Activated CD8-positive, alpha-beta memory T cell treated with anti-CD3 and anti-CD28 coated beads for 1 hour (primary cell): ENCODE measurements at places on chromosomes 5 and 9.

GRCh38 chr5:62100201-62100600 lies 205.8 kb upstream of the KIF2A start:
- no peak for DNase-seq

GRCh38 chr9:34514816-34515215 lies 8.0 kb downstream of the ENHO start:
- DNase-seq = no peak

- DNase-seq = no peak
Measured at GRCh38 chr5:154737667-154738320, 17.4 kb upstream of the LARP1 start.

GRCh38 chr9:96025995-96026602 lies 150.6 kb downstream of the ERCC6L2 start:
- no peak for DNase-seq

DNA sequence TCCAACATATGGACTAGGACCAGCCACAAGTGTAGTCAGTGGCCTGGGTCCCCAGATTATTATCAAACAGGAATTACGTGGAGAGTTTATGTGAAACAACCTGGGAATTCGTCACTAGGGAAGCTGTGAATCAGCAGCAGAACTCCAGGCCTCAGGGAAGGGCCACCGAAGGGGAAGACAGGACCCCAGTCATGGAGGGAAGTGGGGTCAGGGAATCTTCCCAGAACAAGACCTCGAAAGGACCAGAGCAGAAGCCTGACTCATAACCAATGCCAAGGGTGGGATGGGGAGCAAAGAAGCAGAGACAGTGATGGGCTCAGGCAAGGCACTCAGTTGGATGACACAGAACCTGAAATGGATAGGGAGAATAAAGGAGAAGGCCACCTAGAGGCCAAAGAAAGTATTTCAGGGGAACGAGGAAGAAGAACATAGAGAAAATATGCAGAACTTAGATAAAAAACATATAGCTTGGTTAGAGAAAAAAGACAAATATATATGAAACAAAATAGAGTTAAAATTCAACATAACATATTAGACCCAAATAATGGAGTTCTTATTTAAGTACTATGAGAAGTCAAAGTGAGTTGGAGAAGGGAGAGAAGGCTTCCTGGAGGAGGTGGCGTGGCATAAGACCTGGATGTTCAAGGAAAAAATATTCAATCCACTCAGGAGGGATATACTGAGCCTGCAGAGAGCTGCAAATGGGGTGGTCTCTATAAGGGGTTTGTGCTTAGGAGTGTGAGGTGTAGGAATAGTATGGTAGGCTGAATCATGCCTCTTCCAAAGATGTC lies 66.7 kb upstream of the CAST start:
- DNase-seq = no peak

- DNase-seq = no peak
Measured at GRCh38 chr9:129964901-129965734, 77.9 kb downstream of the FNBP1 start.

DNA sequence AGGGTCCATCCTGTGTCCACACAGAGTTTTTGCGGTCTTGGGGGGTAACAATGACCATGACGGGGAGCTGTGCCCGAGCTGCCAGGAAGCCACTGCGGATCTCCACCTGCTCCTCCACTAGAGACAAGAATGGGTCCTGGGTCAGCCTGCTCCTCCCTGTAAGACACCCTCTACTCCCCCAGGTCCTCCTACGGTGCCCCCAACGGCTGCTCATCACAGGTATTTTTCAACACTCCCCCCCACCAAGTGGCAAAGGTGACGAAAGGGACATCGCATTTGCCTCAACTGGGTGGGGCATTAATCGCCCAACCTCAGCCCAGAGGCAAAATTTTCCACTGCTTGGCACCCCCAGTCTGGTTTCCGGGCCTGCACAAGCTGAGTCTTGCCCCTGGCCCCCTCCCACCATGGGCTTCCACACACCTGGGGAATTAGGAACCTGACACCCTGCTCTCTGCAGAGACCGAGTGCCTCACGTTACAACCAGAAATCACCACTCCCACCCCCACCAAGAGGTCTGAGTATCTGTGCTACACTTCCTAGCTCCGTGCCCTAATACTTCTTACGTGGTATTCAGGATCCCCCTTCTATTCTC lies 9.6 kb downstream of the NOL6 start:
- DNase-seq = no peak

DNA sequence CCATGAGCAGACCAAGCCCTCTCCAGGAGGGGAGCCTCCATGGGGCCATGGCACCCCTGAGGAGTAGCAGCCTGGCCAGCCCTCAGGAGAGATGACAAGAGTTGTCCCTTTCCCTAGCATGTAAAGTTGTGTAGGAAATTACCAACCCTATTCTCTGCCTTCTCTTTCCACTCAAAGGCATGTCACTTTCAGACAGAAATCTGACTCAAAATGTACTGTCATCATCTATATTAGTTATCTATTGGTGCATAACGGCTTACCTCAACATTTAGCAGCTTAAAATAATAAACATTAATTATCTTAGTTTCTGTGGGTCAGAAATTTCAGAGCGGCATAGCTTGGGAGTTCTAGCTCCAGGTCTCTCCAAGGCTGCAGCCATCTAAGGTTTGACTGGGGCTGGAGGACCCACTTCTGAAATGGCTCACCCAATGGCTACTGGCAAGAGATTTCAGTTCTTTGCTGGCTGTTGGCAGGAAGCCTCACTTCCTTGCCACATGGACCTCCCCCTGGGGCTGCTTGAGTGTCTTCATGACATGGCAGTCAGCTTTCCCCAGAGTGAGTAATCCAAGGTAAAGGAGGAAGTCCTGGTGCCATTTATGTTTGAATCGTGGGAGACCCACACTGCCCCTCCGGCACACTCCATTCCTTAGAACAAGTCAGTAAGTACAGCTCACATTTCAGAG lies 632.3 kb downstream of the CCDC171 start:
- DNase-seq = no peak

DNA sequence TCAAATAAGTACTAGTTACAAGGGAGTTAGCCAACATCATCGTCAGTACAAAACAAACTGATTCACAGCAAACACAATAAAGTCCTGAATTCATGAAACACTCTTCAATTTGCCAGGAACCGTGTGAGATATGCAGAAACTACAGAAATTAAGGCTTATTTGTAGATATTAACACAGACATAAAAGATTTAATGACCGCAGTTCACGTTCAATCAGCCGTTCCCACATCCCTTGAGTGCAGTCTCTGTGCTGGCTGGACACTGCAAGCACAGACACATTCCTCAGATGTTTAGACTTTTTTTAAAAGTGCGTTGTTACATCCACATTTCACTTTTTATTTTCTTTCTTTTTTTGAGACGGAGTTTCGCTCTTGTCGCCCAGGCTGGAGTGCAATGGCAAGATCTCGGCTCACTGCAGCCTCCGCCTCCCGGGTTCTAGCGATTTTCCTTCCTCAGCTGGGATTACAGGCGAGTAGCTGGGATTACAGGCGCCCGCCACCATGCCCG lies 566 bp upstream of the CEP78 start:
- DNase-seq = no peak

DNA sequence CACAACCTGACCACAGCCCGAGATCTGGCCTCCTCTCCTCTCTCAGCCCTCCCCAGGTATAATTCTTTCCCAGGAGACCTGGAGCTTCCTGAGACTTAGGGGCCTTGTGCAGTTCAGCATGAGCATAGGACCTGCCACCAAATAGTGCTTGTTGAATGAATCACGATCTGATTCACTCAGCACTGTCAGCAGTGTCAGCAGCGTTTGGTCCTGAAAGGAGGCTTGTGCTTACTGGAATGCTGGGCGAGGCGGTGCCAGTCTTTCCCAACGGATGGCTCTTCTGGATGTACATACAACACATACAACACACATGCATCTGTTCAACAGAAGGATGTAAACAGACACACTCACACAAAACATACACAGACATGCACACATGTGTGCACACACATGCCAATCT lies 173.3 kb downstream of the COL23A1 start:
- DNase-seq = no peak

DNA sequence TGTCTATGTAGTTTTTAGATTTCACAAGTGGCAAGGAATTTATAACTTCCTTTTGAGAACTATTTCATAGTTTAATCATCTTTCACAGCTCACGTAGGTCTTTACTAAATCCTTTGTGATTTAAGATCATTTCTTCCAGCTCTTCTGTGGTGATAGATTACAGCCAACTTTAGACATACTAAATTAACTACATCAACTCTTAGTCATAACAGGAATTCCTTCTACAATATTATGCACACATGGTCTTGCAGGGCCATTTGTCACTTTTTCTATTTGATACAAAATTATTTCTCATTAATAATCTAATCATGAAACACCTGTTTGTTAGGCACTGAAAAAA lies 208.4 kb downstream of the PDE4D start:
- no peak for DNase-seq

GRCh38 chr5:107772418-107773310 lies 101.9 kb upstream of the EFNA5 start:
- no peak for DNase-seq

DNA sequence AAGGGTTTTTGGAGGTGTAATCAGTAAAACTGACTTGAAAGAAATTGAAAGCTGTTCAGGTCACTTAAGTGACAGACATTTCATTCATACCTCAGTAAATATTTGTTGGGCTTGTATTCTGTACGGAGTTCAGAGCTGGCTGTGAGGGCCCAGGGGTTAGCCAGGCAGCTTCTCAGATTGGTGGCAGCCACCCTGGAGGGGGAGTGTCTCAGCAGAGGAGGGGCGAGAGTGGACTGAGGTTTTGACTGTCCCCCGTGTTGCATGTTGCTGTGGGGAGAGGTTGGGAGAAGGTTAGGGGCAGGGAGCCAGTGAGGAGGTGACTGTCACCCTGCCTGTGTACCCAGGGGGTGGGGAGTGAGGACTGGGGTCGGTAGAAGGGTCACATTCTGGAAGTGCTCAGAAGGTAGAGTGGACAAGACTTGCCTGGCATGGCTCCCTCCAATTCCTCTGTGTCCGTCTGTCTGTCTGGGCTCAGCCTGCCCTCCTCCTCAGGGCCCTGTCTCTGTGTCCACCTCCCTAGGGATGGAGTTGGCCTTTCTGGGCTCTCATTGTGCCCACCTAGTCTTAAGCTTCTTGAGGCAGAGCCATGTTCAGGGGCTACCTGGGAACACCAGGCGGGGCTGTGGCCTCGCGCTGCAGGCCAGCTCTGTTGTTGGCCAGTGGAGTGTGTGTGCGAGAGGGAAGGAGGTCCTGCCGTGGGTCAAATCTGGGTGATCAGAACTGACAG lies 4.4 kb downstream of the PHF2 start:
- no peak for DNase-seq

- DNase-seq = no peak
Measured at GRCh38 chr5:150117945-150118560, 31.7 kb upstream of the CSF1R start.

GRCh38 chr5:36605241-36605640 lies 1.2 kb upstream of the SLC1A3 start:
- no peak for DNase-seq
